GM04503 (cell line): ENCODE measurements at places on chromosomes 3 and 15.

DNA sequence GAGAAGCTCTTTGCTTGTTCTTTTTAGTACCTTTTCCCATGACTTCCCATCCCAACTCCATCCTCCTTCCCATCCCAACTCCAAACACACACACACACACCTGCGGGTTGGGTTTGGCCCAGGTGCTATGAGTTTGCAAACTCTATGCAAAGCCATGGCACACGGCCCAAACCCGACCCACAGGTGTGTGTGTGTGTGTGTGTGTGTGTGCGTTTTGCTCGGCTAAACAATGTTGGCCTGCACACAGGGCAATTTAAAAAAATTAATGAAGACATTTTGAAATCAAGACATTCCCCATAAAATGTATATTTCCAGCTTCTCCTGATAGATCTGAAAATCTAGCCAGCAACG, 103.7 kb upstream of the TLE3 start:
- no peak for DNase-seq

DNA sequence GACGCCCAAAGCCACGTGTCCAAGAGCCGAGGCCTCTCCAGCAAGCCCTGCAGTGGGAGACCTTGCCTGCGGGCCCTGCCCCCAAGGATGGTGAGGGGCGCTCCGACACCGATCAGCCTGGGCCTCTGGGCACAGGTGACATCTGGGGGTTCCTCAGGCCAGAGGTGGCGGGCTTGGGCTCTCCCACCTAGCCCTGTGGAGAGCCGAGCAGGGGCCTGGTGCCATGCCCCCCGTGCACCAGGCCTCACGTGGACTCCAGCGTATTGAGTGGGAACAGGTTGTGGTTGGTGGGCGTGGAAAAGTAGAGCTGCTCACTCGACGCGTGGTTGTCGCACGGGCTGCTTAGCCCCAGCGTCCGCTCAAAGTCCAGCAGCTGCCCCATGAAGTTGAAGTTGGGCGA, 5.8 kb downstream of the DUSP7 start:
- DNase-seq = no peak

DNA sequence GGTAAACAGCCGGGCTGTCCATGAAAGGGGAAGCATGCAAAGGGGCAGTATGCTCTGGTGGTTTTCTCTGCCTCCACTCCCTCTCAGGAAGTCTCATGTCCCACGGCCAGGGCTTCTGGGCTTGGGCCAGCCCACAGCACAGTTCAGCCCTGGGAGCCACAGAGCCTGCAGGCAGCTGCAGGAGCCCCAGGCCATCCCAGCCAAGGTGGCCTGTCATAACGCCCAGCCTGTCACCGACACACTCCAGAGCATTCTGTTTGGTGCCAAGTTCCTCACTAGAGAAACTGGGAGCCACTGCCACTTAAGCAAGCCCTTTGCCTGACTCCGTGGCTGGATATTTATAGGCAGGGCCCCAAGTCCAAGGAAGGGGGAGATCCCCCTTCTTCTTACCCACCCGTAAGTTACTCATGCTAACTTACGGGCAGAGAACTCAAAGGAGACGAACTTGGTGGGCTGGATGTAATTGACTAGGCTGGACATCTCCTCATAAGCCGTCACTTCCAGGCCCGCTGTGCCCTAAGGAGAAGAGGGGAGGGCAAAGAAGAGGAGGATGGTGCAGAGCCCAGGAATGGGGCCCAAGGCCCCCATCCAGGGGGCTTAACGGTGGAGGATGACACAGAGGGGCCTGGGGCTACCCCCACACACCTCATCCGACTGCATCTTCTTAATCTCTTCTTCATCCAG, 11.7 kb downstream of the PLCB2 start:
- DNase-seq = no peak

DNA sequence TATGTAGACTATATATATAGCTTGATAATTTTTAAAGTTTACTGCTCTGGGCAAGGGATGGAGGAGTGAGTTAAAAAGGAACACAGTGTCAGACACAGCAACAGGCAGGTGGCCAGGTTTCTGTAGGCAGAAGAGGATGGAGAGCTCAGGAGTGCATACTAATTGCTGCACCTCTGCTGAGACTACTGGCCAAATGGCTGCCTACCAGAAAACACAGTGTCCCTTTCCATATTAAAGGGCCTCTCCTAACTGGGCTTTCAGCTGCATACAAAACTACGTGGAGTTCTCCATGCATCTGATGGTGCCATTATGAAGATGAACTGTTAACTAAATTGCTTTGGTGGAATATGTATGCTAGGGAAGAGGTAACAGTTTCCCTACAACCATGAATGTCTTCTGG, 1.8 kb downstream of the ATP13A4 start:
- DNase-seq = no peak

GRCh38 chr15:71779073-71779797, 31.1 kb upstream of the NR2E3 start:
- no peak for DNase-seq

DNA sequence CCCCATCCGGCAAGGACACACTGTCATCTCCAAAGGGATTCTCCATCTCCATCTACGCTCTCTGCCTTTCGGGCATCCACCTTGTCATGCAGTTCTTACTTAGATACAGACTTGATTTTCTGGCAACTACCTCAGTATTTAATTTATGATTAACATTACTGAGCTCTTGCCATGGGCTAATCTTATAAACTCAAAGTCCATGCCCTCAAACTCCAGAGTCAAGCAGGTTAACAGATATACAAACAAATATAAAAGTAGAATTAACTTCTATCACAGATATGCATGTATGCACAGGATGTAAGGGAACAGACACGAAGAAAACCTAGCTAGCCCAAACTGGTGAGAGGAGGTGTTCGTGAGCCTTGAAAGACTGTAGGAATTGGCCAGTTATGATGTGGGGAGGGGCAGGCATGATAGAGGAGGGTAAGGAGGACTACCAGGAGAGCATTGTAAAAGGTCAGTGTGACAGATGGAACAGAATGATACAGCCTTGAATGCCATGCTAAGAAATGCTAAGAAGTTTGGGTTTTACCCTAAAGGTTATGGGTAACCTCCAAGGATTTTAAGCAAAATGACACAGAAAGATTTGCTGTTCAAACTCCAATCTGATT, 334.3 kb downstream of the ULK4 start:
- no peak for DNase-seq

- DNase-seq = no peak
Measured at GRCh38 chr3:63864965-63865327, 1.3 kb downstream of the ATXN7 start.

DNA sequence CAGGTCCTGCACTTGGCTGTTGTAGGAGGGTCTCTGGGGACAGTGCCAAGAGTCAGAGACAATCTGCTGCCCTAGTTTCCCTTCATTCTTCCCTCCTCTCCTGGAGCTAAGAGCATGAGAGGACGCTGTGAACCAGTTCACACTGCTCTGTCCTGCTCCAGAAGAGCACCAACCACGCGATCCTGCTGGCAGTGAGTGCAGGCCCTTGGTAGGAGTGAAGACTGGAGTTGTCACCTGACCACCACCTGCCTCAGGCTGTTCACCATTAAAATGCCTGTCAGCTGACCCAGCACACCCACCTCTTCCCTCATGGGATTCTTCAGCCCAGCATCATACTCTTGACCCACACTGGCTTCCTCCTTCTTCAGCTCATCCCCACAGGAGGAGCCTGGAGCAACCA, 2.9 kb downstream of the TM6SF1 start:
- no peak for DNase-seq

- DNase-seq = no peak
Measured at GRCh38 chr3:62233065-62233464, 140.3 kb downstream of the FEZF2 start.

DNA sequence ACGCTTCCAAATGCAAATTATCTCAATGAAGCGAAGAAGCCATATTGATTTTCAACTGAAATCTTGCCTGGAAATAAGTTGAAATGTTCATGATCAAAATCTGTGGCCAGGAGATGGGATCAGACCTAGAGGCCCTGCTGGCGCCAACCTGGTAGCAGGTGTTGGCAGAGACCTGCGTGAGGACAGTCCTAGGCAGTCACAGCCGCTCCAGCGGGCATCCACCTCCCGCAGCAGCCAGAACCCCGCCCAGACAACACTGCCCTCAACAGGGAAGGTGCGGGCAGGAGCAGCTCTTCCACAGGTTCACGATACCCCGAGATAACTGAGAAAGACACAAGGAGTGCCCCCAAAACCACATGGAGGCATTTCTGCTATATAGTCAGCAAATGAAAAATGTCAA, 145.3 kb downstream of the XXYLT1 start:
- no peak for DNase-seq

- no peak for DNase-seq
Measured at GRCh38 chr3:71218508-71218907, 365.0 kb downstream of the FOXP1 start.

DNA sequence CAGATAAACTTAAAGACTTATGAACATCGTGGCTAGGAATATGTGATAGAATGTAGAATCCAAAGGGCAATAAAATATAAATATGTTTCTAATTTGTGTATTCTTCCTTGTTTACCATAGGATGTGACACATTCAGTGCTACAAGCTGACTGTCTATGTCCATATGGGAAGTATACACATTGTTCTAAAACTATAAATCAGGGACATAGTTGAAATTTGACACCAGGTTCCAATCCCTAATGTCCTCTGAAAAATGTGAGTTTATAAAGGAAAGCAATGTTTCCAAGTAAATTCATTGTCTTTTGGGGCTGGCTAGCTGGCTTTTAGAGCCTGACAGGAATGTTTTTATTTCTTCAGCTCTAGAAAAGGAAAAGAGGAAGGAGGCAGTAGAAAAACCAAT, 273.6 kb downstream of the CNTN4 start:
- no peak for DNase-seq

DNA sequence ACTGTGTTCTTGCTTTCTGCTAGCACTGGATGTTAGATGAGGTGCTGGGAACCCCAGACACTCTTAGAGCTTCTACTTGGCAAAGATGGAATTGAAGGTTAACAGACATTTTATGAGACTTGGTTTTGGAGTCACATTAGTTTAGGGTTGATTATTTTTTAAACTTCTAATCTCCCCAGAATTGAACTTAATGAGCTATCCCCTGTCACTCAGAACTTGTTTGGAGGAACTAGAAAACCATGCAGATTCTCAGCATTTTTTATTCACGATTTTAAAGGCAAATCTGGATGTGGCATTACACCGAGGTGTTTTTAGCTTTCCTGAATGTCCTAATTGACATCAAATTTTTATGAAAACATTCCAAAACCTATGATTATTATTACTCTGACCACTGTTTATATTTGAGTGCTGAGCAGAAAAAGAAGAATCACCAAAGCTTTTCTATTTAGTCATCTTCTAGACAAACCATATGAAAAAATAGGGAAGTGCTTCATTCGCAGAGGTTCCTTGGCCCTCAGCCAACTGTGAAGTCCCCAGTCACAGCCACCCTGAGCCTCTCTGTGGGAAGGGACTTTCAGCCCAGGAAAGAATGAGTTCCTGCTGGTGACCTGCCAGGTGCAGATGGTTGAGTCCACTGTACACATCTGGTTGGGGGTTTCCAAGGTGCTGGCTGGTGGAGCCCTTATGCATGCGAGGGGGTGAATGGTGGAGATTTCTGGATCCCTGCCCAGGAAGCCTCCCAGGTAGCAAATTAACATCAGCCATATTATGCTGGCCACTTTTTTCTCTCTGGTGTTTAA, 196.0 kb upstream of the TOPAZ1 start:
- no peak for DNase-seq

DNA sequence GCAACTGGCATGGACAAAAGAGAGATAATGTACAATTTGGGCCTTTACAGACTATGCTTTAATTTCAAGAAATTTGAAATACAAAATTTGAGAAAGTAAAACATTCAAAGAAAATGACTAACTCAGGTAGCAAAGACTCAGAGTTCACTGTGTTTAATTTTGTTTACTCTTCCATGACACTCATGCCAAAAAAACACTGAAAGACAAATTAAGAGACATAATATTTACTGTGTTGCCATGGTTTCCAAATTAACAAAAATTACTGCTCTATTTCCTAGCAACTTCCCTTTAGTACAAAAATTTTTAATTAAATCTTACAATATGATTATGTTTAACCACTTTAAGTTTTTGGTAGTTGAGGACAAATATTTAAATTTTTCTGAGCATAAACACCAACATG, 29.6 kb downstream of the LRRFIP2 start:
- DNase-seq = no peak

- no peak for DNase-seq
Measured at GRCh38 chr15:31344823-31345605, 18.4 kb downstream of the KLF13 start.

GRCh38 chr3:87550892-87551291, 274.5 kb upstream of the POU1F1 start:
- DNase-seq = no peak

- DNase-seq = no peak
Measured at GRCh38 chr3:58164199-58164879, 46.4 kb downstream of the DNASE1L3 start.

GRCh38 chr15:80418892-80419537, 14.8 kb downstream of the ARNT2 start:
- DNase-seq = no peak

DNA sequence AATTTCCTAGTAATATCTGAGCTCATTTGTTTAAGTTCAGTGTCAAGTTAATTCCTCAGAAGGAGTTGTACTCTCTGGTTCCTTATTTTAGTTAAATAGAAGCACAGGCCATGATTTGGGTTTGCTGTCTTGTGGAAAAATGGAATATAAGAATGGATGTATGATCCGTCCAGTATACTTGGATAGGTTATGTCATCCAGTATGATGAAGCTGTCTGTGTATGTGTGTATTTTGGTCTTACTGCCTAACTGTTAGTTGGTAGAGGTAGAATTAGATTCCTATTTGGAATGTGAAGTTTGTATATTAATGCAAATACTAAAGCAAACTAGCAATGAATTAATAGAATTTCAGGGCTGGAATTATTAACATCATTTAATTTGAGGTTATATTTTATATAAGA, 7.9 kb downstream of the KBTBD8 start:
- DNase-seq = no peak

- no peak for DNase-seq
Measured at GRCh38 chr3:196215493-196216020, 777 bp upstream of the SLC51A start.

DNA sequence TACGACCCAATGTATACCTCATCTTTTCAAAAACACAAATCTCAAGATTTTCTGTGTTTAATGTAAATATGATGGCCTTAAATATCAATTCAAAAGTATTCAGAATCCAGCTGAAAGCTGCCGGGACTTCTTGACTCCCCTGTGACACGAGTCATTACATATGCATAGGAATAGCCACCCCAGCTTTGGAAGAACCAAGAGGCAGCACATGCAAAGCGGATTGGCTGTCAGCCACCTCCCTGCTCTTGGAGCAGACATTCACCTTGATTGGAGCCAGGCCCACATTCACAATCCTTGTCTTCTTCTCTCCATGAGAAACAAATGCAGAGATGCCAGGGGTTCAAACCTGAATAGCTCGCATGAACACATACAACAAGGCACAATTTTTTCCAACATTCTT, 10.8 kb upstream of the CAV3 start:
- no peak for DNase-seq

- DNase-seq = no peak
Measured at GRCh38 chr3:134737516-134737915, 57.5 kb upstream of the EPHB1 start.

GRCh38 chr15:82681371-82681770, 28.3 kb downstream of the AP3B2 start:
- DNase-seq = no peak

DNA sequence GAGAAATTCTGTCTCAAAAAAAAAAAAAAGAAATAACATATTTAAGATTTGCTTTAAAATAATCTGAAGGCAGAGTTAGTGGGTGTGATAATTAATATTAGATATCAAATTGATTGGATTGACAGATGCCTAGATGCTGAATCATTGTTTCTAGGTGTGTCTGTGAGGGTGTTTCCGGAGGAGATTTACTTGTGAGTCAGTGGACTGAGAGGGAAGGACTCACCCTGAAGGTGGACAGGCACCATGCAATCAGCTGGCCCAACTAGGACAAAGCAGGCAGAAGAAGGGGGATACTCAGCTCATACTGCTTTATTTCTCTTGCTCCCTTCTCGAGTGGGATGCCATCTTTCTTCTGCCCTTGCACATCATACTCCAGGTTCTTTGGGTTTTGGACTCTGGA, 16.7 kb upstream of the RPL24 start:
- DNase-seq = no peak
